CD8-positive, alpha-beta memory T cell (primary cell): ENCODE measurements at places on chromosomes 7 and 10.

DNA sequence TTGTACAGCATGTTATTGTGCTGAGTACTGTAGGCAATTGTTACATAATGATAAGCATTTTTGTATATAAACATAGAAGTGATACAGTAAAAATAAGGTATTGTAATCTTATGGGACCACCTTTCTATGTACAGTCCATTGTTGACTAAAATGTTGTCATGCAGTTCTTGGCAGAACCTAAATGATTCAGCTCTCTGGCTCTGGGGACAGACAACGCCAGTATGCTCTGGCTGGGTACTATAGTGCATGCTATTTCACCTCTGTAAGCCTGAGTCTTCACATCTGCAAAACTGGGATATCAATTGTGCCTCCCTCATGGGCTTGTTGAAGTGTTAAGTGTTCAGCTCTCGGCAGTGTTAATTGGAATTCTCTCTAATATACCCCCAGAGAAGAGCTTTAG, 674.3 kb downstream of the INHBA start:
- DNase-seq: no peak

- DNase-seq: no peak
Measured at GRCh38 chr7:7109934-7110333, 72.4 kb upstream of the C1GALT1 start.

- DNase-seq: no peak
Measured at GRCh38 chr10:60433684-60434083, 44.0 kb upstream of the ANK3 start.

DNA sequence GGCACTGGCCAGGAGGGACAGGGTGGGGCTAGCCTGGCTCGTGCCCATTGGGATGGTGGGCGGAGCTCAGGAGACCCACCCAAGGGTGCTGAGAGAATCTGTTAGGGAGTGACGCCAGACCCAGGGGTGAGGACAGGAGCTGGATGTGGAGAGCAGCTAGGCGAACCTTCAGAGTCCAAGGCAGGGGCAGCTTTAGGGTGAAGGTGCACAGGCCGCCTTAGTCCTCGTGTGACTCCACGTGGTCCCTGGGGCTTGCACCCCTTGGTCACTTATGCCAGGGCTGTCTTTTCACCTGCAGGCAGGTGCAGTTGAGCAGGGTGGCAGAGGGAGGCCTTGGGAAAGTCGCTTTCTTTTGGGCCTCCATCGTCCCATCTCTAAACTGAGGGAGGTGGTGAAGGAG, 4.3 kb downstream of the RAMP3 start:
- no peak for DNase-seq

GRCh38 chr10:77007834-77008233, 629.8 kb downstream of the KCNMA1 start:
- DNase-seq: no peak

- DNase-seq: no peak
Measured at GRCh38 chr7:46072722-46073121, 151.7 kb upstream of the IGFBP3 start.

GRCh38 chr10:91700273-91700672, 67.4 kb upstream of the PPP1R3C start:
- no peak for DNase-seq

DNA sequence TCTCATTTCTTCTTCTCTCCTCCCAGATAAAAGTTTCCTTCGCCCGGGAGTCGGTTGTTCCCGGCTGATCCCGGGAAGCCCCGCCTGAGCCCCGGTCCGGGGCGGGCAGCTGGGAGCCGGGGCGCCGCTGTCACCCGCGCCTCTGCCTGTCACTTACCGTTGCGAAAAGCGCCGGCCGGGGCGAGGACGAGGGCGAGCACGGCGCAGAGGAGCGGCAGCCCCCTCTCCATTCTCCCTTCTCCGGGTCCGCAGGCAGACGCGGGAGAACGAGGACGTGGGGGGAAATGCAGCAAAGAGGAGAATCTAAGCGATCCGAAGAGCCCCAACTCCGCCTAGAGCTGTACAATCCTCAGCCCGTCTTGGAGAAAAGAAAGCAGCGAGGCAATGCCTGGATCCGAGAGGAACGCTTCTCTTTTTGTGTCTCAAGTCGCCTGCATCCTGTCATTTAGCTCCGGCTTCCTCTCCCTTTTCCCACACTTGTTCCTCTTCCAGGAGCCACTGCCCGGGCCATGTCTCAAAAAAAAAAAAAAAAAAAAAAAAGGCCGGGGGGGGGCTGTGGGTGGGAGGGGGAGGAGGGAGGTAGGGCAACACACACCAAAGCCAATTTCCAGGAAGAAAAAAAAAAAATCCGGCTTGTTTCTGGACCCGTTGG, at the start of gene NRP1:
Gene NRP1, minus strand, starts transcription at position 515 of the 652 bp plus-strand sequence. Its CDS starts 285 bp downstream, at position 230.
- no peak for DNase-seq

GRCh38 chr10:46297406-46298204, 10.8 kb downstream of the ANTXRL start:
- DNase-seq: no peak

DNA sequence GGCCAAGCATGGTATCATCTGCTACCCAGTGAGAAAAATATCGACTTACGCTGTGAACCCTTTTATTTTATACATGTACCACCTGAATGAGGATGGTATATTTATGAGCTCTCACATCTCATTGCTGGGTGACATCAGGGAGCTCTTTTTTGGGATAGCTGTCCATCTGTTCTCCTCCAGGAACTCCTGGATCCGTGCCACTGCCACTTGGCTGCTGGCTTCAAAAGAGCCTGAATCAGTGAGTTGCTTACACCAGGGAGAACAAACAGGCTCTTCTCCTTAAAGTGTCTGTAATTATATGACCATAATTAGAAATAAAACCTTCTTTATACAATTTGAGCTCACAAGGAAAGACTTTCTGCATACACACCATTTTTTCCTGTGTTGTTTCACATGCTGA, 106.2 kb downstream of the KAT6B start:
- DNase-seq: no peak

- no peak for DNase-seq
Measured at GRCh38 chr10:5441106-5441505, 28.7 kb downstream of the NET1 start.

DNA sequence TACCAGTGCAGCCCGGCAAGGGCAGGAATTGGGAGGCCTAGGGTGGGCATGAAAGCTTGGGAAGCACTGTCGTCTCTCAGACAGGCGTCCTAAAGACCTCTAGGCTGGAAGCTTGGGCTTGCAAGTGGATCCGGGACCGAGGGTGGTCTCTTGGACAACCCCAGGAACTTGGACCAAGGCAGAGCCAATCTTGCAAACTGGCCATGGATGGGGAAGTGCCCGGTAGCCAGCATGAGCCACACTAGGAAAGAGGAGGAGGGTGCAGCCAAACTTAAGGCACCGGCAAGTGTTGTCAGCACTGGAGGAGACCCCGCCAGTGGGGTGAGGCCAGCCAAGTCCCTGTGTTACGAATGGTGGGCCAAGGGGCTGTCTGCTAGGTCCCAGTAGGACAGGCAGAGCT, 8.5 kb downstream of the LRIT2 start:
- DNase-seq: no peak

- DNase-seq: no peak
Measured at GRCh38 chr10:63976538-63976937, 455.3 kb downstream of the REEP3 start.

- DNase-seq: no peak
Measured at GRCh38 chr10:118041316-118041715, 5.4 kb downstream of the RAB11FIP2 start.

- no peak for DNase-seq
Measured at GRCh38 chr7:28017372-28017771, 163.2 kb downstream of the JAZF1 start.
